ENCODE measurements at places on chromosomes 5 and 9.
A peak's percentile ranks its signal among the peaks of the same experiment; 100 is the strongest.

GRCh38 chr5:33341351-33341750 lies 99.4 kb upstream of the TARS1 start:
- no peak for DNase-seq

DNA sequence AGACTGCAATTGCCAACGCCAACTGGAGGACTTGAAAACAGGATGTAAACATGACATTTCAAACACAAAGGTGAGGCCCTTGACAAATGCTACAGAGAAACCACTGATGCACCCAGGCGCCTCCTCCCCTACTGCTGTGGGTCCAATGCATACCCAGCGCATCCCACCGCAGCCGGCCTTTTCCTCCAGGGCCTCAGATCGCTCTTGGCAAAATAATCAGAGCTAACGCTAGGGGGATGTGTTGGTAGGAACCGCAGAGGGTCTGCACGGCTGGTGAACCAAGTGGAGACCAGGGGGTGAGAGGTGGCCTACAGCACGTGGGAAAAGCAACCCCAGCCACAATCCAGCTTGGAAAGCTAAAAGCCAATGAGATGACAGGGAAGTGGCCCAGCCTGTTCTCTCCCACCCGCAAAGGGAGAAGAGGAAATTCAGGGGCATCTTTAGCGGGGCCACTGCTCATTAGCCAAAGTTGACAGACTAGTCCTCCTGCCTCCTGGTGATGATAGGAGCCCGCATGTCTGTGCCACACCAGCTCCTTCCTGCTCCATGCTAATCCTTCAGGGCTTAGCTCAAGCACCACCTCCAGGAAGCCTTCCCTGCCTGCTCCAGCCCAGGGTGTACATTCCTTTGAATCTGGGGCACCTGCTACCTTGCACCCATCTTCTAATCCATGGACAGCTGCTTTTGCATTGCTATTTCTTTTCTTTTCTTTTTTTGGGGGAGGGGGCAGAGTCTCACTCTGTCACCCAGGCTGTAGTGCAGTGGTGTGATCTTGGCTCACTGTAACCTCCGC lies 5.9 kb downstream of the FAM163B start:
- no peak for DNase-seq

GRCh38 chr5:137344021-137344420 lies 155.1 kb downstream of the SPOCK1 start:
- DNase-seq, result no peak

DNA sequence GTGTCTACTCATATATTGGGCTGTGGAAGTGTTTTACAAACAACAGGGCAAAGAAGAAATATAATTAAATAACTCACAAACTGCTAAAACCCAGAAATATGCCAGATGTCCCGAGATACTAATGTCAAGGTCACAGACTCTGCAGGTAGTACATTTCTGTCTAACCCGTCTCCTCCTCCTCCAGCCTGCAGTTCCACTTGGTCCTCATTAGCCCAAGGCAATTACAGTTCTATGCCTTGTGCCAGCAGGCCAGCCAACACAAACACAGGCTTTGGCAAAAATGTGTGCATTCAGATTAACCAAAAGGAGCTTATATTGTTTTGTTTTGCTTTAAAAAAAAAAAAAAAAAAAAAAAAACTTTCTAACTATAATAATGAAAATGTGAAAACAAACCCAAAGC lies 148.8 kb downstream of the MYO10 start:
- DNase-seq, result no peak

- no peak for DNase-seq
These were observed 51.7 kb downstream of the ARHGAP26 start for GRCh38 chr5:142821733-142822487.

DNA sequence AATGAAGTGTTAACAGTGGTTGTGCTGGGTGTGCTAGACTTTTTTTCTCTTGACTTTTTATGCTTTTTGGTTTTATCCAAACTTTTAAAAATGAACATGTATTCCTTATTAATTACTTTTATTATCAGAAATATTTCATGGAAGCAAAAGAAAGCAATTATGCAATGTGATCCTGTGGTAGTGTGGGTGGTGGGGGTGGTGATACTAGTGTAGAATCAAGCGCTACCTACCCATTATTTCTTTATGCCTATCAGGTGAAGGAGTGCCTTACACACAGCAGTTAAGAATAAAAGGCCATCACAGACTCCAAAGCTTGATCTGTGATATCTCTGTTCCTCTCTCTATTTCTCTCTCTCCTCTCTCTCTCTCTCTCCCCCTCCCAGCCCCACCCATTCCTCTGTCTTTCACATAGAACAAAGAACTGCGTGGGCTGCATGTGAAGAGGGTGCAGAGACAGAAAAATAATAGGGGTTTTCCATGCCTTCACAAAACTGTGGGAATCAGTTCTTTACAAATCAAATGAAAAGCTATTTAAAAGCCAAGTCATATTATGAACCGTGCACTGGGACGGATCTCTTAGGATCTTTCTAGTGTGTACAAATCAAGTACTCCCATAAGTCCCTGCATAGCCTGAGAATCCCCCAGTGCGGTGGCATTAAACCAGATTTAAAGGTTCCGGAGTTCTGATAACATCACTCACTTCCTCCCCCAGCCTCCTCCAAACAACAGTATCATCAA lies 351.2 kb downstream of the RAB3C start:
- no peak for DNase-seq

DNA sequence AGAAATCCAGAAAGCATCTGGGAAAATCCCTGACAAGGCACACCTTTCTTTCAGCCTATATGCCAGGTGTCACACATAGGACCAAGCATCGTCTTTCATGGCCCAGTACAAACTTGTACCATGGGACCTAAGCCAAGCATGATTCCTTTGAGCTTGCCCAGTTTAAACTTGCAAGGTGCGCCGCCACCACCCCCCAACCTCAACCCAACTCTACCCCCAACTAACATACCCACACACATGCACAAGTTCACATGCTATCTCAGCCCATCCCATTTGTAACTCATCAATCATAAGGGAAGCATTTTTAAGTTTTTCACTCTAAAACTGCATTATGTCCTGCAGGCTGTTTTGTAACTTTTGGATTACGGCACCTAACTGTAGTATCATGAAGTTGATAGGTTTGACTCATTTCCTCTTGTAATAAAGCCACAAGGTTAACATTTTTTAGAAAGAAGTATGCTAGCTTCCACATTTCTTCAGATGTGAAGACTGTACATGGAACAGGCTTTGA lies 145.9 kb upstream of the FST start:
- DNase-seq, result no peak

GRCh38 chr5:149284501-149284900 lies 12.8 kb downstream of the AFAP1L1 start:
- no peak for DNase-seq

DNA sequence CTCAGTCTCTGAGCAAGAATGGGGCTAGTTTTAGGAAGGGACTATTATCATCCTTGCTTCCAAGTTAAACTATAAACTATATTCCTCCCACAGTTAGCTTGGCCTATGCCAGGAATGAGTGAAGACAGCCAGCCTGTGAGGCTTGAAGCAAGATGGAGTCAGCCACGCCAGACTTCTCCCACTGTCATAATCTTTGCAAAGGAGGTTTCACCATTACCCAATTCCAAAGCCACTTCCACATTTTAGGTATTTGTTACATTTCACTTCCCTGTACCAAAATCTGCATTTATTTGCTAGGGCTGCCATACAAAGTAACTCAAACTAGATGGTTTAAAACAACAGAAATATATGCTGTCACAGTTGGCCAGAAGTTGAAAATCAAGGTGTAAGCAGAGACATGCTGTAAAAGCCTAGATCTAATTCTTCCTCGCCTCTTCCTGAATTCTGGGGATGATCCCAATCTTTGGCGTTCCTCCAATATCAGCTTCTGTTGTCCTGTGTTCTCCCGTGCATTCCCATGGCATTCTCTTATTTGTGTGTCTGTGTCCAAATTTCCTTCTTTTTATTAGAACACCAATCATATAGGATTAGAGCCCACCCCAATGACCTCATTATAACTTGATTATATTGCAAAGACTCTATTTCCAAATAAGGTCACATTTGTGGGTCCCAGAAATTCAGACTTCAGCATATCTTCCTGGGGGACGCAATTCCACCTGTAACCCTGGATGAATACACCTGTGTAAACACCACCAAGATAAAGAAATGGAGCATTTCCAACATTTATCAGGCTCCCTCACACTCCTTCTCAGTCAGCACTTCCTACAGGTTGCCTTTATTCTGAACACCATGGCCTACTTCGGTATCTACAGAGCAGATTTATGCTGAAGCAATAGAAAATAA lies 126.8 kb downstream of the GCNT1 start:
- no peak for DNase-seq

- DNase-seq, result no peak
These were observed 34.4 kb upstream of the RNU6ATAC start for GRCh38 chr9:134198791-134199190.

DNA sequence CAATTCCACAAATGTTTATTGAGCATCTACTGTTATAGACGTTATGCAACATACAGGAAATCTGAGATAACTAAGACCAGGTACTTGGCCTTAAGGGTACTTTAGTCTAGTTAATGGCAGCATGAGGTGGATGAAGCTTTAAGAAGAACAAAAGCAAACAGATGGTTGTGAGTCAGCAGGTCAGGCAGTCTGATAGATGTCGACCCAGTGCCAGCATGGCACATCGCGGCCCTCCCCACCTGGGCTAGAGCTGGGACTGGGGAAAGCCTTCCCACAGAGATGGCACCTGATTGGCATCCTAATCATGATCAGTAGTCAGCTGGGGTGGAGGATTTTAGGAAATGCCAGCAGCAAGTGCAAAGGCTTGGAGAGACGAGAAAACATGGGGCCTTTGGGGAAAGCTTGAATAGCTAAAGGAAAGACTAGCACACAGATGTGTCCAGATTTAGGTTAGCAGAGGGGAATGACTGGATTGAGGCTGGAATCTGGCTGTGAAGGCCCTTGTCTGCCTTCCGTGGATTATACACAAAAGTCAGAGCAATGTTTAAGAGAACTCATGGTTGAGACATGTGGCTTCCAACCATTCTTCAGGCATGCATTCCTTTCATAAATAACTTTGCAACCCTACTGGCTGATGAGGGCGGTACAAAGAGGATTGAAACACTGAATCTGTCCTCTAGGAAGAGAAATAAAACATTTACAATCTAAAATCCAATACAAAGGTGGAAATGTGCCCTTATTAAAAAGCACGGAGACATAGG lies 395.4 kb upstream of the WWC1 start:
- DNase-seq, result no peak

- DNase-seq, result peak; percentile 86
These were observed 15.4 kb downstream of the TRAF2 start for GRCh38 chr9:136901516-136902258.

- no peak for DNase-seq
These were observed 205.2 kb upstream of the MAP3K1 start for GRCh38 chr5:56610093-56610698.

- no peak for DNase-seq
These were observed 51.7 kb downstream of the RXRA start for GRCh38 chr9:134377976-134378375.
